ENCODE measurements at places on chromosomes 2 and 18.

DNA sequence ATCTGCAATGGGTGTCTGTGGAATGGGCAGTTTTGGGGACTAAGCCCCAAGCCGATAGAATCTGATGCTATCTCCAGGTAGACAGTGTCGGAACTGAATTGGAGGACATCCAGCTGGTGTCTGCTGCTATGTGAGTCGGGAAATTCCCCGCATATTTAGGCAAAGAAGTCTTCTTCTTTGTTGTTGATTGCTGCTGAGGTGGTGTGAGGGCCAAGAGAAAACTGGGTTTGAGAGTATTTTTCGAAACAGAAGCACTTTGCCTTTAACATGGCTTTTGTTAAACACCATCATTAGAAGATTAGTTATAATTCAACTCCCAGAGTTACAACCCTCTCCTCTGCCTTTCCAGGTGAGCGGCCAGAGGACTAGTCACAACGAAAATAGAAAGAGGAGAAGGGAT is 49.4 kb upstream of the ACTR3 start:
- DNase-seq: no peak

- no peak for DNase-seq
Measured at GRCh38 chr2:150169237-150169629, 318.2 kb downstream of the RND3 start.

- DNase-seq: no peak
Measured at GRCh38 chr2:8571301-8571791, 110.5 kb upstream of the ID2 start.

DNA sequence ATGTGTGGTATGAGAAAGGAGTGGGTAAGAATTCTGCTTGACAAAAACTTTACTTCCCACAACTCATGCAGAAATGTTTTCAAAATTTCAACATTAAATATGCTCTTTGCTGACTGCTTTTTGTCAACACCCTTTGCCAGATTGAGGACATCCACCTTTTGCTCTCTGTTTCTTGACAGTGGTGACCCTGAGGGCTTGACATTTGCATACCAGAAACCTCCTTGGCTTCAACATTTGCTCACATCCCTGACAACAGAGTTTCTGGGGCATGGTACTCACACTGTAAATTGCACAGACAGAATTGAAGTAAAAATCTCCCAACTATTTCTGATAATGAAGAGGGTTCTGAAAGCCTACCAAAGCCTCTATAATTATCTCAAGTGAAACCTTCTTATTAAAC is 95.7 kb downstream of the RND3 start:
- no peak for DNase-seq

- DNase-seq: no peak
Measured at GRCh38 chr2:114709936-114710850, 267.8 kb downstream of the DPP10 start.

GRCh38 chr18:69935319-69936190 is 12.1 kb downstream of the CD226 start:
- DNase-seq: peak; percentile 74

DNA sequence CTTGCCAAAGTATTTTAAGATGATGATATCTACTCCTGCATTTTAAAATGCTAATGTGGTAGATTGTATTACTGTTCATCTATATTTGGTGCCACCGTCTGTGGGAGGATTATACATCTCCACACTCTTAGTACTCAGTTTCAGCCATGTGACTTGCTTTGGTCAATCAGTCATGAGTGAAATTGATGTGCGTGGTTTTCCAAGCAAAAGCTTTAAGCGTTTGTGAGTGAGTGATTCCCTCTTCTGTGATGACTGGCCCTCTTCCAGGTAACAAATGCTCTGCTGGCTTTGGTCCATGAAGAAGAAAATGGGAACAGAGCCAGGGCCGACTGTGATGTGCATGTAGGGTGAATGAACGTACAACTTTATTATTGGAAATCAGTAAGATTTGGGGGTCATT is 330.4 kb downstream of the LPIN1 start:
- DNase-seq: no peak

DNA sequence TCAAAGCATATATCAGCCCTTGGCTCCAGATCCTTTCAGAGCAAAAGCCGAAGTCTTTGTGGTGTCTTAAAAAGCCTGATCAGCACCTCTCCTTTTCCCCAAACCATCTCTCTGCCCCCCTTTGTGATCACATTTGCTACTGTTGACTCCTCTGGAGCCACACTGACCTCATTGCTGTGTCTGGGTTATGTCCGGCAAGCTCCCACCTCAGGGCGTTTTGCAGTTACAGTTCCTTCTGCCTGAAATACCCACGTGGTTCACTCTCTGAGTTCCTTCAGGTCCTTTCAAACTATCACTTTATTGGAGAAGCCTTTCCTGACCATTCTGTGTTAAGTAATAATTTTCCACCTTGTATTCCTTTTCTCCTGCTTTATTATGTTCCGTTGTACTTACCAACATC is 11.8 kb downstream of the C2orf69 start:
- no peak for DNase-seq
